ENCODE measurements at places on chromosomes 7 and 10. TPM values are rescaled to one million over a fixed set of nuclear protein-coding genes. Genes with fewer than 3 reads are reported as not detected.

The OR2A5 gene
- total RNA-seq, result not detected

The FKBP6 gene
- total RNA-seq, result not detected

The TMEM176B gene
- 85.5 TPM for total RNA-seq

The PHYHIPL gene
- total RNA-seq, result 0.19 TPM

The CLRN3 gene
- not detected for total RNA-seq

GRCh38 chr10:13794992-13795612 is 208.3 kb downstream of the PRPF18 start:
- no peaks in the 10 kb centered on the region for H3K27me3 ChIP-seq
- no peaks in the 10 kb centered on the region for H3K4me1 ChIP-seq
- H3K4me3 ChIP-seq, result no peak overlapping the region
- H3K27ac ChIP-seq, result no peak overlapping the region
- no peak for DNase-seq

DNA sequence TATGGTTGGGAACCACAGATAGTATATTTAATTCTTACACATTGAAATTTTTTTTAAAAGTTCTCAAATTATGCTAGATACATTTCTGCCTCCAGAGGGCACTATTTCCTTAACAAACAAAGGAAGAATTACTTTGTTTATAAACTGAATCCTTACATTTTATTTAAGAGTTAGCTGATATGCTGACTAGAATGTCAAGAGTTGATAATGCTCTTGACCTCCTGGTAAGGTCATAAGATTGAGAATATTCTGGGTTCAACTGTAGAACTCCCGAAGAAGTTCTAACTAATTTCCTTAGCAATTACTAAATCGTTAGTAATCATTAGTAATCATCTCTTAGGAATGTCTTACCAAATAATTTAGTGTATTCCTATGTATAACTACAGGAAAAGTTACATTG is 95.3 kb upstream of the CYP26C1 start:
- DNase-seq, result no peak
- no peaks in the 10 kb centered on the region for H3K27me3 ChIP-seq
- H3K27ac ChIP-seq, result no peak overlapping the region
- H3K36me3 ChIP-seq, result no peaks in the 10 kb centered on the region
- H3K4me3 ChIP-seq, result no peak overlapping the region
- H3K4me1 ChIP-seq, result no peaks in the 10 kb centered on the region

DNA sequence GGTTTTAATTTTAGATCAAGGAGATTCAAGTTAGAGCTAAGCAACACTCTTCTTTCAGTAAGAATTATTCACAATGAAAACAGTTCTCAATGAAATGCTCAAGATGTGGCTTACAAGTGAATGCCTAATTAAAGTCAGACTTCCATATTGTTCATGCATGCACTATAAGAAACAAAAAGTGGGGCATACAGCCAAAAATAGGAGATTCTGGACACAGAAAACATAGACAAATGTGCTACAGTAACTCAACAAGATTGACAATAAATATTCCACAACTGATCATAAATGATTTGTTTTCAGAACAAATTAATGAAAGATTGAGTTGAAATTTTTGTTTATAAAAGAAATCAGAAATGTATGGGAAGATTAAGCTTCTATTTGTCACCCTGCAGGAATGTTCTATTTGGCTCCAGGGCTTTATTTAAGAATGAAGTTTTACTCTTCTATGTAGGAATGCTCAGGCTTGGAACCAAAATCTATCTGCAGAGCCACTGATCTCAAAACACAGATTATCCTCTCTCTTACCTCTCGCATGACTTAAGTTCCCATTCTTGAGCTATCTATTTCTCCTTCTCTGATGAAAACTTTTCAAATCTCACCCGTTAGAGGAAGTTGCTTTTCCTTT is 89.0 kb upstream of the PIP4K2A start:
- no peak for DNase-seq
- H3K27ac ChIP-seq, result no peak overlapping the region
- H3K4me3 ChIP-seq, result no peak overlapping the region

- H3K36me3 ChIP-seq, result no peaks in the 10 kb centered on the region
- H3K4me1 ChIP-seq, result no peaks in the 10 kb centered on the region
- no peak for DNase-seq
- no peaks in the 10 kb centered on the region for H3K27me3 ChIP-seq
- H3K27ac ChIP-seq, result no peak overlapping the region
- H3K4me3 ChIP-seq, result no peak overlapping the region
Observed at GRCh38 chr10:106439366-106439765, 725.1 kb downstream of the SORCS1 start.

DNA sequence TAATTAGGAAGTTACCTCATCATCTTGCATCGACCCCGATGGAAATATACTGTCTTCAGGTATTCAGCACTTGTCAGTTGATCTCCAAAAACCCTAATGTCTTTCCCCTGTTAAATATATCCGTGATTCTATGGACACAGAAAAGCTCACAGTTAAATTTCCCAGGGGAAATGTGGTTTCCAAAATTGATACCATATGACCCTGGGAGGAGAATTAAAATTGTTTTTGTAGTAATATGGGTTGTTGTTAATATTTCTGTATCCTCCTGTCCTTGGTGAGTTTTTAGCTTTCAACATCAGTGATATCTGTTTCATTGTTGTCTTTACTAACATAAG is 132.1 kb downstream of the CELF2 start:
- H3K4me3 ChIP-seq, result no peak overlapping the region
- H3K27me3 ChIP-seq, result no peaks in the 10 kb centered on the region
- no peaks in the 10 kb centered on the region for H3K36me3 ChIP-seq
- no peak overlapping the region for H3K27ac ChIP-seq
- no peaks in the 10 kb centered on the region for H3K4me1 ChIP-seq
- no peak for DNase-seq

GRCh38 chr7:2546776-2547586 is 8.3 kb downstream of the BRAT1 start:
- DNase-seq, result no peak
- no peaks in the 10 kb centered on the region for H3K4me1 ChIP-seq
- H3K36me3 ChIP-seq, result no peaks in the 10 kb centered on the region
- H3K27me3 ChIP-seq, result no peaks in the 10 kb centered on the region
- H3K4me3 ChIP-seq, result no peak overlapping the region

- no peaks in the 10 kb centered on the region for H3K4me1 ChIP-seq
- H3K36me3 ChIP-seq, result no peaks in the 10 kb centered on the region
- H3K27ac ChIP-seq, result no peak overlapping the region
- no peaks in the 10 kb centered on the region for H3K27me3 ChIP-seq
- no peak overlapping the region for H3K4me3 ChIP-seq
Observed at GRCh38 chr7:80428161-80429054, 83.5 kb downstream of the GNAT3 start.

GRCh38 chr10:15432266-15432665 is 61.2 kb upstream of the FAM171A1 start:
- H3K36me3 ChIP-seq, result no peaks in the 10 kb centered on the region
- peaks cover 4% of the 10 kb centered on the region for H3K4me1 ChIP-seq

DNA sequence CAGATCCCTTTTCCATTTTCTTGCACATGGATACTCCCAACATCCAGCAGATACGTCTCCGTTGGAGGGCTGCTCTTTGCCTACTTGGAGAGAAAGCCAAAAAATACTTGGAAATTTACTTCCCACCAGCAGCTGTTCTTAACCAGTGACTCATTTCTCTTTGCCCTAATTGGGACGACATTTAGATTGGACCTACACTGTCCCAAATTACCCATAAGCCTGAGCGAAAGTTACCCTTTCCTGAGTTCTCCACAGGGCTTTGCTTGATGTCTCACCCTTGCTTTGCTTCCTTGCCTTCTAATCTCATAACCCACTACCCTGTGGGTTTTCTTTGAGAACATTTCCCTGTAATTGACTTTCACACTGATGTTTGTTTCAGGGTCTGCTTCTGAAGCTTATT is 48.1 kb downstream of the SAMD8 start:
- H3K27ac ChIP-seq, result no peak overlapping the region
- H3K27me3 ChIP-seq, result no peaks in the 10 kb centered on the region
- H3K4me3 ChIP-seq, result no peak overlapping the region

DNA sequence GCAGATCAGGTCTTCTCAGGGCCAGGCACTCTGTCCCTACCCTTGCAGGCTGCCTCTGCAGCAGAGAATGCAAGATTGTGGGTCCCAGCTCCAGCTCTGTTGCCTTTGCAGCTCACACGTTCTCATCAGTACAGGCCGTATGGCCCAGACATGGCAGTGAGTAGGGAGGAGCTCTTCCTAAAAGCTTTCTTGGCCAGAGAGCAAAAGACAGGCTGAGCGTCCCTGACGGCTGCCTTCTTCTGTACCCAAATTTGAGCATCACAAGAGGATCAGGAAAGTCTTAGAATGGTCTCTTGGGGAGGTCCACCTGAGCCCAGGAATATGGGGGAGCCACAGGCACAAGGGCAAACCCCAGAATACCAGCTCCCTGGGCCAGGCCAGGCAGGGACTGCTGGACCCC is 266.3 kb upstream of the ZMIZ1 start:
- H3K27me3 ChIP-seq, result no peaks in the 10 kb centered on the region
- H3K4me1 ChIP-seq, result peaks cover 6% of the 10 kb centered on the region
- DNase-seq, result no peak
- no peaks in the 10 kb centered on the region for H3K36me3 ChIP-seq
- no peak overlapping the region for H3K4me3 ChIP-seq
